Stimulated activated CD8-positive, alpha-beta memory T cell treated with anti-CD3 and anti-CD28 coated beads, Interleukin-7, amount 100 ng/mL, for 1 hour (primary cell): ENCODE measurements at places on chromosomes 4 and X.

GRCh38 chrX:105758754-105759153 lies 63.6 kb upstream of the NRK start:
- no peak for DNase-seq

DNA sequence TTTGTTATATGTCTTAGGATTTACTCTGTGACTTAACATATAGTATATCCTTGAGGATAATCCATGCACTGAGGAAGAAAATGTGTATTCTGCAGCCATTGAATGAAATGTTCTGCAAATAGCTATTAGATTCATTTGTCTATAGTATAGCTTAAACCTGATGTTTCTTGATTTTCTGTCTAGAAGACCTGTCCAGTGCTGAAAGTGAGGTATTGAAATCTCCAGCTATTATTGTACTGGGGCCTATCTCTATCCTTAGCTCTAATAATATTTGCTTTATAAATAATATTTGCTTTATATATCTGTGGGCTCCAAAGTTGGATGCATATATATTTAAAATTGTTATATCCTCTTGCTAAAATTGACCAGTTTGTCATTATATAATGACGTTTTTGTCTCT lies 26.7 kb upstream of the MAGEC3 start:
- DNase-seq, result no peak

- DNase-seq, result no peak
These were observed 290.6 kb downstream of the ZNF674 start for GRCh38 chrX:46254641-46255040.

- no peak for DNase-seq
These were observed 1.2 kb downstream of the WDR44 start for GRCh38 chrX:118347131-118347530.

- DNase-seq, result no peak
These were observed 11.7 kb upstream of the CLDN34 start for GRCh38 chrX:9955506-9955905.

- DNase-seq, result no peak
These were observed 1.1 kb downstream of the SLC9B2 start for GRCh38 chr4:103075435-103075893.

- DNase-seq, result no peak
These were observed 10.2 kb upstream of the HPGD start for GRCh38 chr4:174532445-174532844.

DNA sequence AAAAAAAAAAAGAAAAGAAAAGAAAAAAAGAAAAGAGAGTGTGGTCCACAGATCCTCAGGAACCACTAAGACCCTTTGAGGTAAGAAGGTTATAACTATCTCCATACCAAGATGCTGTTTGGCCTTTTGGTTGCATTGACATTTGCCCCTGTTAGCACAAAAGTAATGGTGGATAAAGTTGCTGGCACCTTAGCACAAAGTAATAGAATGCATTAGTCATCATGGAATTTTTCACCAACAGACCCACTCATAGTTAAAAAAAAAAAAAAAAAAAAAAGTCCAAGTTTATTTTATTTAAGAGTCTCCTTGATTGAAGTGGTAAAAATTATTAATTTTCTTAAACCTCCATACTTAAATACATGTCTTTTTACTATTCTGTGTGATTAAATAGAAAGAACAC lies 78.4 kb upstream of the RBPJ start:
- DNase-seq, result no peak

GRCh38 chr4:105179539-105180401 lies 33.1 kb downstream of the TET2 start:
- no peak for DNase-seq

GRCh38 chrX:130402208-130402684 lies 459 bp downstream of the RBMX2 start:
- no peak for DNase-seq

DNA sequence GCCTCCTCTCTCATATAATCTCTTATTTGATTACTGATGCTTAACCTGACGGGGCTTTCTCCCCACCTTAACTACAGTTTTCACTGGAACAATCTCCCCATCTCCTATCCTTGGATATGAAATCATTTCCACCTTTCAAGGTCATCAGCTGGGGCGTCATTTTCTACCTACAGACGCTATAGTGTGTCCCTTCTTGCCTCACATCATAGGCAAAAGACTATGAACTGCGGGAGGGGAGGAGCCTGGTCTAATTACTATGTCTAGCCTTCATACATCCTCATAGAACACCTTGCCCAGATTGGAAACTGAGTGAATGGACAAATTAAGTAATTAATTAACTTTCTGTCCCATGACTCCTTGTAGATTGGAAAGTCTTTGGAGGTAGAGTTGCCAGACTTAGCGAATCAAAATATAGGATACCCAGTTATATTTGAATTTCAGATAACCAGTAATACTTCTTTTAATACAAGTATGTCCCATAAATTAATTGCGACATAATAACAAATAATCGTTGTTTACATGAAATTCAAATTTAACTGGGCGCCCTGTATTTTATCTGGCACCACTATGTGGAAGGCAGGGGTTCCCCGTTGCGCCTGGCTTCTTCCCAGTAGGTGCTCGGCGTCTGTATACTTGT lies 752 bp upstream of the ATP6AP2 start:
- DNase-seq, result no peak

GRCh38 chrX:40174001-40174853 lies 76.5 kb upstream of the BCOR start:
- no peak for DNase-seq

DNA sequence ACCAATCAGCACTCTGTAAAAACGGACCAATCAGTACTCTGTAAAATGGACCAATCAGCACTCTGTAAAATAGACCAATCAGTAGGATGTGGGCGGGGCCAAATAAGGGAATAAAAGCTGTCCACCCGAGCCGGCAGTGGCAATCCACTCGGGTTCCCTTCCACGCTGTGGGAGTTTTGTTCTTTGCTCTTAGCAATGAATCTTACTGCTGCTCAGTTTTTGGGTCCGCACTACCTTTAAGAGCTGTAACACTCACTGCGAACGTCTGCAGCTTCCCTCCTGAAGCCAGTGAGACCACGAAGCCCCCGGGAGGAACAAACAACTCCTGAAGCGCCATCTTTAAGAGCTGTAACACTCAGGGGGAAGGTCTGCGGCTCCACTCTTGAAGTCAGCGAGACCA lies 66.4 kb upstream of the BRS3 start:
- DNase-seq, result no peak

DNA sequence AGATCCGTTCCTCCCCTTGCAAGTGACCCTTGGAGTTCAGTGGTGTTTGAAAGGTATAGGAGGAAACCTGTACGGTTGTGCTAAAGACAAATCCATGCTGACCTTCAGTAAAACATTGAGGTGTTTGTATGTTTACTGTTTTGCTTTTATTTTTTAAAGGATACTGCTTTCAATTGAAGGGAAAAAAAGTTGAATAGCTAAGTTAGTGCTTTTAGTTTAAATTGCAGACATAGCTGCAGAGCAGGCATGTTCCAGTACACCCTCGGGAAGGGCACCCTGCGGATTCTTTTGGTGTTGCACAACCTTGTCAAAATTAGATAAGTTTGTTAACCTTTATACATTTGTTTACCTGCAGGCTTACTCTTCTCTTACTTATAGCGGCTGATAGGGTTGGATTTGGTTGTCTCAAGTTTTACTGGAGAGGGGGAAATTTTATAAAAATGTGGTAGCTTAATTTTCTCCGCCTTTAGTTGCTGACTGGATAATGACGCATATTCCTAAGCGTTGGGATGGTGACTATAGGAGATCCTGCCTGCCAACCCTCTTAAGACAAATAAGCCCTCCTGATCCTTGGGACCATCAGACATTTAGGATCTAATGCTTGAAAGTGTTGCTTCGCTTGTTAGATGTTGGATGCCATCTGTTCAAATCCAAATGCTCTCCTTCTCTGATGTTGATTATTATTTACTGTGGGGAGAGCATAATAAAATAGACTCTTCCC lies 2.0 kb downstream of the RAPGEF2 start:
- DNase-seq, result no peak

GRCh38 chrX:110791071-110791470 lies 4.5 kb downstream of the CHRDL1 start:
- DNase-seq, result no peak

DNA sequence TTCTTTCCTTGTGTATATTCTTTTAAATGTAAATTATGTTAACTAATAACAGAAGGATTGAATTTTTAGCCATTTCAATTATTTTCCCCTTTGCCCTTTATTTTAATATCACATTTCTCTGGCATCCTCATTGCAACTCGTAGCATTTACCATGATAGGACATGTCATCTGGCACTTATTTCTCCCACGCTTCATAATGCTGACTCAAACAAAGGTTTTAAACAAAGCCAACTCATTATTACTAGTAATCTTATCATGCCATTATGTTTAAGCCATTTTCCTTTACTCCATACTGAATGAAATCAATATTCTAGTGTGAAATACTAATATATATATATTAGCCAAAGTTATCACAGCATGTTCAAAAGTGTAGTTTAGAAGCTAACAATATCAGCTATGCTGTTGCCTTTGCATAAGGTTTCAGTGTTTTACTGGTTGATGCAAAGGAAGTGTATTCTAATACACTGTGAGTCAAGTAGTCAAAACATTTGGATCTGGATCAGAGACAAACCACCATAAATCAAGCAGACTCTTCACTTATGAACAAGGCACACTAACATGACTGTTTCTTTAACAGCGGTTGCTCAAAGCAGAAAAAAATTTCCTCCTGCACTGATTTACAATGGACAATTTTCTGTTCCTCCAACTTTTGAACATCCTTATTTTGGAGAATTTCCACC lies 281.6 kb downstream of the SLC7A11 start:
- DNase-seq, result no peak

- no peak for DNase-seq
These were observed 39.6 kb upstream of the ZNF81 start for GRCh38 chrX:47797084-47797483.

DNA sequence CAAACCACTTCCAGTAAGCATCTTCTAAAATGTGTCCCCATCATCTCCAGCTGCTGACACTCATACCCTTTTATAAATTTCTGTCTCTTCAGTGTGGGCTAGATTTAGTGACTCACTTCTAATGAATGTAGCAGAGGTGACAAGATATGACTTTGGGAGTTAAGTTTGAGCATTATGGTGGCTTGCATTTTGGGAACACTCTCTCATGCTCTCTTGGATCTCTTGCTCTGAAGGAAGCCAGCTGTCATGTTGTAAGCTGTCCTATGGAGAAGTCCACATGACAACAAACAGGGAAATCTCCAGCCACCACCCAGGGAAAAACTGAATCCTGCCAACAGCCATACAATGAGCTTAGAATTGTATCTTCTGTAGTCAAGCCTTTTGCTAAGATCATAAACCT lies 691.3 kb upstream of the PCDH7 start:
- no peak for DNase-seq

- no peak for DNase-seq
These were observed 54.7 kb upstream of the FAM9C start for GRCh38 chrX:13099121-13099520.

DNA sequence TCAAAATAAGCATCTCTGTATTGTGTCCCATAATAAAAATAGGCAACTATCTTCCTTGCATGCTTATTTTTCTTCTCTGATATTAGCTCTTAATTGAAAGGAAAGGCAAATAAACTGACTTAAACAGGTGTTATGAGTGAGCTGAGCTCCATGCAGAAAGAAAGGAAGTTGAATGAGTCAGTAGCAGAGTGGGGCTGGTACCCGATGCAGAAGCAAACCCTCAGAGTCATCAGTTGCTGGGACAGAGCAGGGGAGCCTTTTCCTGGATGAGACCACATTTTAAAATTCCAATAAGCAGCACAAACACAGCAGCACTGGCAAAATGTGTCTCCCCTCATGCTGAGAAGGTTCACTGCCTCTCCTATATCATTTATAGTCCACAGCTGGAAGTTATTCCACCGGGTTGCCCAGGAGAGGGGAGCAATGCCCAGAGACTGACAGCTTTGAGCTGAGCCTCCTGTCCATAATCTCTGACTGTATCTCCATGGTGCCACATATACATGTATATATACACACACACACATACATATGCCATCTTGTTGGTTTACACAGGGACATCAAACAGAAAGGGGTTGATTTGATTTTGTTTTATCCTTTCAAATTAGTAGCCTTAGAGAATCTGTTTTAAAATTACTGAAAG lies 274.3 kb upstream of the PPARGC1A start:
- no peak for DNase-seq
